Amygdala (tissue), 56 donors: ENCODE measurements at places on chromosomes 12 and 14.

DNA sequence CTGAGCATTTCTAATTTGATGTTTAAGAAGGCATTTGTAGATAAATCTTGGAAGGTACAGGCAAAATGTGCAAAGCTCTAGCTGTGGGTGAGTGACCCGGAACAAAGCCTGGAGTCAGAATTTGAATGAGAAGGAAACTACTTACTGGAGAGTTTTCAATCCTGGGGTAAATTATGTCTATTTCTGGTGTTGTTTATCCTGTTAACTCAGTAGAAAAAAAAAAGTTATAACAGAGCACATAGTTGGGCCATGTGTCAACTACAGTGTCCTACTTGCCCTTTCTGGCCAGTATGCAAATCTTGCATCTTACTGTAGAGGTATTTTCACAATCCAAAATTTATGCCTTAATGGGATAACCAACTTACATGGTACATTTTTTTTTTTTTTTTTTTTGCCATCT is 182.3 kb downstream of the SYNE2 start:
- DNase-seq, result no peak

GRCh38 chr14:90302529-90303303 is 29.0 kb downstream of the NRDE2 start:
- no peak for DNase-seq

GRCh38 chr14:63647696-63648410 is 6.2 kb upstream of the WDR89 start:
- DNase-seq, result no peak

GRCh38 chr14:51185180-51185579 is 54.9 kb upstream of the TMX1 start:
- DNase-seq, result no peak

GRCh38 chr14:44616204-44616603 is 109.1 kb upstream of the FSCB start:
- no peak for DNase-seq

GRCh38 chr12:128323145-128323920 is 56.4 kb downstream of the TMEM132C start:
- no peak for DNase-seq

DNA sequence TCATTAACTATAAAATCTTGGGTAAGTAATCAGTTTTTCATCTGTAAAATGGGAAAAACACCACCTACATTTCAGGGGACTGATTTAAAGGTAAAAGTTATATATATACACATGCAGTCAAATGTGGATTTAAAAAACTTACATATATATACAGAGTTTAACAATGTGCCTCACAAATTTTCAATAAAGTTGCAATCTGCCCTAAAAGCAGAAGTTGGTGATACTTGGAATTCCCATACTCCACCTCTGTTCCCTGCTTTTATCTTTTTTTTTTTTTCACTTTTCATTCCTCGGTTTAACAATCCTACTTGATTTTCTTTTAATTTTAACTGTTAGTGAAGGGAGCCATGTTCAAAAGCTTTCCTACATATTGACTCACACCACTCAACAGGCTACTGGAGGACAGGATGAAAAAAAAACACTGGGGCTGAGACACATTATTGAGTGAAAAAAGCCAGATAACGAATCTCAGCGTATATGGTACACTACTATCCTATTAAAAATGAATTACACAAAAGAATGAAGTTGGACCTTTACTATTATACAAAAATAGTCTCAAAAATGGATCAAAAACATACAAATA is 24.3 kb downstream of the SPPL3 start:
- no peak for DNase-seq

- no peak for DNase-seq
Measured at GRCh38 chr14:68749487-68750475, 43.1 kb downstream of the ZFP36L1 start.

DNA sequence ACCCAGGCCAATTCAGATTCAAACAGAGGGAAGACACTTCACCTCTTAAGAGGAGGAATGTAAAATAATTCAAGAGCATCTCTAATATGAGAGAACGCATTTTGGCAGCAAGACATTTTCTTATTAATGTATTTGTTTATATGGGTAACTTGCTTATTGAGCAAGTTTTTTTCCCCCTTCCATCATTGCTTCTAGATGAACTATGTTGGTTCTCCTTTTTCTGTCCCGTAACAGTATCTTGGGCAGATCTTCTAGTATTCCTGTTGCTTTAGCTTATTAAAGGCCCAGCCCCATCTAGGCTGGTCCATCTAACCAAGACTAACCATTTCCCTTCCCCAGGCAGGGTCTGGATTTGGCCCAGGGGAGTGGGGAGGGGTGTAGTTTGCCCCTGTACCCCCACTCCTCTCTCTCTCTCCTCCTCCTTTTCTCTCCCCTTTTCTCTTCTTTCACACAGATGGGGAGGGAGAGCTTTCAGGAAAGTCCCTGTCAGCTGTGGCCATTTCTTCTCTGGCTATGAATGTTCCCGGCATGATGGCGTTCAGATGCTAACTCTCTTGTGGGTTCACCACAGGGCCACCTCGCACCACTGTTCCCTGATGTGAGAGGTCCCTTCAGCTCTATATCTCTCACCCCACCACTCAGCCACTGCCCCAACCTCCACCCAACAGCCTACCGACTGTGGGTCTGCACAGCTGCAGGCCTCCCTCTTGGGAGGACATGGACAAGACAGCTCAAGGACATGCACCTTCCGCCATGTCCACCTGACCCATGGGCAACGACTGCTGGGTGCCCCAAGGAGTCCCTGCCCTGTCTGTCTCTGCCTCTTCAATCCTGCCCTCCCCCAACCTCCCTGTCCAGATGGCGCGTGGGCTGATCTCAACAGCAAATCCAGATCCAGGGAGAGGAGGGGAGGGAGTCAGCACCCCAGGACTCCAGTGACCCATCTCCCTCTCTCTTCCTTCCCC is 15.8 kb upstream of the RPS6KL1 start:
- no peak for DNase-seq

- DNase-seq, result no peak
Measured at GRCh38 chr12:32587581-32588495, 91.3 kb upstream of the DNM1L start.

- DNase-seq, result no peak
Measured at GRCh38 chr12:113104953-113105510, 30.5 kb downstream of the RASAL1 start.

GRCh38 chr14:51304941-51305340 is 64.9 kb downstream of the TMX1 start:
- DNase-seq, result no peak

GRCh38 chr14:88870777-88871176 is 46.3 kb downstream of the TTC8 start:
- no peak for DNase-seq

GRCh38 chr14:61588419-61588901 is 106.9 kb upstream of the HIF1A start:
- no peak for DNase-seq

DNA sequence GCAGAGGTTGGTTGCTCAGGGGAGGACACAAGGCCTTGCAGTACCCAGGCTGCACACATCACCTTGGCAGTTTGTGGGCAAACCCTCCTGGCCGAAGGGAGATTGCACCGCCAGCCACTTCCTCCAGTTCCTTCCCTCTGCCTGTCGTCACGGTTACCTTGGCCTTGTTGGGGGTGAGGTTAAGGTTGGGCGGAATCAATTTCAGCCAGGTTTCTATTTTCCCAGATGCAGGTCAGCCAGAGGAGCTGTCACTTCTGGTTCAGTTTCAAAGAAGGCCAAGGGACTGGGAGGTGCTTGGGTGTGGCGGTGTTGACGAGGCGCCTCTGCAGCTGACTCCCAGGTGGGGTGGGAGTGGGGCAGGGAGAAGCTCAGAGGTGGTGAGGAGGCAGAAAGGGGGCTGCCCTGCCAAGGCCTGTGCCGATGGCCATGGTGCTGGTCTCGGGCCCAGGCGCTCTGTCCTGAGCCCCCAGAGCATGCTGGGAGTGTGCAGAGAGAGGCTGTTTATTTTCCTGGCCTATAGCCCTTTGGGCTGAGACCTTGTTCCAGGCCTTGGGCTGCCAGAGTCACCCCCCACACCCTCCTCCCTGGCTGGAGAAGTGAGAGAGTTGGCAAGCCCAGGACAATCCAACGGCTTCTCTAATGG is 31.4 kb downstream of the JDP2 start:
- no peak for DNase-seq
